Osteocyte (in vitro differentiated cells): ENCODE measurements at places on chromosomes 2 and 18. TPM values are rescaled to one million over a fixed set of nuclear protein-coding genes. Genes with fewer than 3 reads are reported as not detected.

Gene GALR1
- total RNA-seq: not detected in 2 replicates

GRCh38 chr2:143001501-143001900, 124.0 kb downstream of the KYNU start:
- no peak for DNase-seq

- DNase-seq: peak; percentile 56
Measured at GRCh38 chr18:48814490-48815178, 136.1 kb downstream of the SMAD7 start.

Gene PARD6G
- 16.5 and 18.9 TPM in 2 replicates for total RNA-seq

GRCh38 chr18:56575819-56576663, 62.4 kb downstream of the TXNL1 start:
- no peak for DNase-seq

GRCh38 chr18:57422313-57422872, 12.8 kb upstream of the ONECUT2 start:
- no peak for DNase-seq

GRCh38 chr18:24600076-24600654, 139.7 kb downstream of the HRH4 start:
- DNase-seq: no peak

DNA sequence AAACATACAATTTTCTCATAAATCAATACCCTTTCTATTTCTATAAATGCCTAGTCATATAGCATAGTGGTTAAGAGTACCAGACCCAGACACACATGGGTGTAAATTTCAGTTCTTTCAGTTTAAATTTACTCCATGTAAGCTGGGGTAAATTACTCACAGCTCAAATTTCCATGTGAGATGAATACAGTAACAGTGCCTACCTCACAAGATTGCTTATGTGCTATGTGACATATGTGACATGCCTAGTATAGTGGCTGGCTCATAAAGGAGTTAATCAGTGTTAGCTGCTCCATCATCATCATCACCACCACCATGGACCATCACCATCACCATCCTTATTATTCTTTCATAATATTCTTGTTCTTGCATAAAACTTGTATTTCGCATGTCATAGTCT, 61.6 kb upstream of the CD302 start:
- no peak for DNase-seq

DNA sequence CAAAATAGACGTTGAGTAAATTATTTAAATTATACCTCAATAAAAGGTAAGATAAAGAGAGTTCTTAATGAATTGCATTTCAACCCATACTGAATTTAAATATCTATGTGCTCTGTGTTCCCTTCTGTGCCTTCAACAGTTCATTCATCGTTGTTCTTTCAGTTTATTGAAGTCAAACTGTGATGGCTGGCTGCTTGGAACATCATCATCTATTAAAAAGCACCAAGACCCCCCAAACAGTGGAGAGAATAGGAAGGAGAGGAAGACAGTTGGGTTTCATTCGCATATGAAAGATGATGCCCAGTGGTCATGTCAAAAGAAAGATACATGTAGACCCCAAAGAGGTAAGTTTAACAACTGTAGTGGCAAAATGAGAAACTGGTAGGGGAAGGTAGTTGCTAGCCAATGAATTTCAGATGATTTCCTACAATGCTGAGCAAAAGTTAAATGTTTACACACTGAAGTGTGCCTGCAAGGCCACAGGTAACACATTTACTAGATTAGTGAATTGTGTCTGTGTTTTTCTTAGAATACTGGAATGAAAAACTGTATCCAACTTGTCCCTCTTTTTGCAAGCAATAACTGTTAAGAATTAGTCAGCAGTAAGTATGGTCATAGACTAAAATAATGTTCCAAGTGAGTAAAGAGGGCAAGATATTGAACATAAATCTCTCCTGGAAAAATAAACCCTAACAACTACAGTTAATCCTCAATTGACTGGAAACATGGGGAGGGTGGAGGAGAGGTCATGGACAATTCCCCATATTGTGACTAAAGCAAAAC, 331.3 kb downstream of the KIAA1328 start:
- no peak for DNase-seq

- no peak for DNase-seq
Measured at GRCh38 chr18:71068338-71068737, 779.5 kb downstream of the SOCS6 start.

DNA sequence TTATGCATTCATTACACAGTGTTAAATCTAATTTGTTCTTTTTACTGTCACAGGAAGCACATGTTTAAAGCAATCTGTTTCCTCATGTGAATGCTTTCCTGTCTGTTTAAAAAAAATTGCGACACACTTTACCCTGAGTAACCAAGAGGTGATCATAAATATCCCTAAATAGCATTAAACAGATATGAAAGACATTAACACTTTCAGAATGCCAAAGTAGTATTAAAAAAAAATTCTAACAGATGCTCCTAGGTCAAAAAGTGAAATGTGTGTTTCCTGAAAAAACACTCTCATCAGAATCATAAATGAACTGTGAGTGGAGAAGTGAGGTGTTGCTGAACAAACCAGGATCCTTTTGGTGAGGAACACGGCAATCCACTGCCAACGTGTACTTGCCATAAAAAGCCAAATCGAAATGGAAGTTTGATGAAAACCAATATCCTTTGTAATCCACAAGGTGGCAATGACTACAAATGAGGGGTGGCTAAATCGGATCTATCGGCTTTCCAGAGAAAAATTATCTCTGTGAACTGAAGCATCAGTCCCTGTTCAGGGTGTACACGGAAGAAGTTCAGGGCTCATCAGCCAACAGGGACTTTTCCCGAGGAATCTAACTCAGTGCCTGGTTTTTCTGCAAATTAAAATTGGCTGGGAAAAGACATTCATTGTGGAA, 248.9 kb downstream of the TCF4 start:
- no peak for DNase-seq

Gene PTPRM
- 105 and 117 TPM in 2 replicates for total RNA-seq
